RPMI8226 (cell line): ENCODE measurements at places on chromosomes 7 and 10.

- DNase-seq: no peak
Measured at GRCh38 chr10:10772411-10772810, 245.3 kb upstream of the CELF2 start.

DNA sequence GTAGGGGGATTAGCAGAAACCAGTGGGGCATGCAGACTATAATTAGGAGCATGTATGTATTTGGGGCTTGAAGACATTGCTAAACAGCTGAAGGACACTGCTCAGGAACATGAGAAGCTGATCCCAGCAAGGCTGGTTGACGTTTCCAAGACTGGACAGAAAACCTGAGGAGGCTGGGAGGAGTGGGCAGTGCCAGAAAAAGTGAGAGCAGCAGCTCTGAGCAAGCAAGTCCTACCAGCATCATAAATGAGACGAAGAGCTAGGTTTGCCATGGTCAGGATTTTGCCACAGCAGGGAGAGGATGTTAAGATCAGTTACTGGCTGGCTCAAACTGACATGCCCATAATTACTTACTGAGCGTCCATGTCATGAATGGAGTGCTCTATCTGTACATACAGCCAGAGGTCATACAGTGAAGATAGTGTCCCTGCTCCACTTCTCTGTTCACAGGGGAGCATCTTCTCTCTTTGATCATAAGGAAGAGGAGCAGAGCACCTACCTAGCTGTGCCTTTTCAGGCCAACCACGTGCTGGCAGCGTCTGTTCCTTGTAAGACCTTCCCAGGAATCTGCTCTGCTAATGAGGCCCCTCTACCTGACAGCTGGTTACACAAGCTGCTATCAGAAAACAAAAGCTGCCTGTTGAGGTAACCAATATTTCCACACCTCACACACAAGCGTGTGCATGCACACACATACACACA is 44.7 kb downstream of the PDE1C start:
- no peak for DNase-seq

DNA sequence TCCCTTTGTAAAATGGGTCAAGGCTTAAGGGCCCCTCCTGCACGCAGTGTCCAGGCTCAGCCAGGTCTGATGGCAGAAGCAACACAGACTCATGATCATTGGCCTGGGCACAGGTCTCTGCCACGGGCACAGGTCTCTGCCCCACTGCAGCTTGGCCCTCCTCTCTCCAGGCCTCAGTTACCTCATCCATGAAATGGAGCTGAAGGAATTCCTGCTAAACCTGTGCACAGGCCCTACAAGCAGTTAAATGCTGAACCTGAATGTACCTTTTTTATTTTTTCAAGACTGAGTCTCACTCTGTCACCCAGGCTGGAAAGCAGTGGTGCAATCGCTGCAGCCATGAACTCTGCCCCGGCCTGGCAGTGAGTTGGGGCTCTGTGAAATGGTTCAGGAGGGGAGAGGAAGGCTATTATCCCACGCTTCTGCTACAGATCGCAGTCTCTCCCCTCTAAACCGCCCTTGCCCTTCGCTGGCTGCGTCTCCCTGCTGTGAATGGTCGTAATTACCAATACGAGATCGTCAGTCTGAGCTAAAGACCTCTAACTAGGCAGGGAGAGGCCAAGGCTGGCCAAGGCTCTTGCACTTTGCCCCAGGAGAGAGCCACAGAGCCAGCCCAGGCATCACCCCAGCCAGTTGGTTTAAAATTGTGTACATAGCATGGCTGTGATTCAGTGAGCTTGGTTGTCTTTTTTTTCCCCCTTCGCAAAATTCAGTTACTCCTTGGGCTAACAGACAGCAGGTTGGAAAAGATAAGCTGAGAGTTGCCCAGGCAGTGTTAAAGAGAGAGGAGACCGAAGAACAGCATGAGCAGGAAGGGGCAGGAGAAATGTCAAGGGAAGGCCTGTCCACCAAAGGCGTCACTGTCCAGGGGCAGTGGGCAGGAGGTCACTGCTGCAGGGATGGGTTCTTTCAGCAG is 93.0 kb upstream of the KCTD7 start:
- DNase-seq: no peak

DNA sequence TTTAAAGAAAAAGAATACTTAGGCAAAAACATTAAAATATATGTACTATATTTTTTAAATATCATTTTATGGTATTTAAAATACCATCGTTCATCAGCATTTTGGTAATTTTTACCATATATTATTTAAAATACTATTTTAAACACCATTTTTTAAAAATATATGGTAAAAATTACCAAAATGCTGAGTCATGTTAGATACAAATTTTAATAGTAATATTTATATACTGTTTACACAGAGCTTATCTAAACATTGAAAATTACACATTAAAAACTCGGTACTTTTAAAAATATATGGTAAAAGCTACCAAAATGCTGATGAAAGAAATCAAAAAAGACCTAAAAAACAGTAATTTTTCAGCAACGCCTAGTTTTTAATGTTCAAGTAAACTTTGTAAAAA is 105.6 kb downstream of the TPK1 start:
- DNase-seq: no peak

- peak; percentile 44 for DNase-seq
Measured at GRCh38 chr10:132937861-132938260, 4.5 kb downstream of the CFAP46 start.

DNA sequence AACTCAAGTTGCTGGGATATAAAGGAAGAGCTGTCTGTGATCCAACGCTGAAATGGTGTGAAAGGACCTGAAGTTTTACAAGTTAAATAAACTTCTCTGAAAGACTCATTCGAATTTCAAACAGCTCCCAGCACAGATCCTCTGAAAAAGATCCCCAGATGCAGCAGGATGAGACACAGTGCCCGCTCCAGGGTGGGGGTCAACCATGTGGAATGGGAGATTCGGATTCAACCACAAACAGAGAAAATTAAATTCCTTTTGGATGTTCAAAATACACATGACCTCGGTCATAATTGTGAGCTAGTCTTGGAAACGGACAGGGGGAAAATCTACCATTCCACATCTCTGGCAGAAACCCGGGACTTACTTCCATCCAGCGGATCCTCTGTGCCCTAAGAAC is 119.6 kb downstream of the PRKAG2 start:
- no peak for DNase-seq

DNA sequence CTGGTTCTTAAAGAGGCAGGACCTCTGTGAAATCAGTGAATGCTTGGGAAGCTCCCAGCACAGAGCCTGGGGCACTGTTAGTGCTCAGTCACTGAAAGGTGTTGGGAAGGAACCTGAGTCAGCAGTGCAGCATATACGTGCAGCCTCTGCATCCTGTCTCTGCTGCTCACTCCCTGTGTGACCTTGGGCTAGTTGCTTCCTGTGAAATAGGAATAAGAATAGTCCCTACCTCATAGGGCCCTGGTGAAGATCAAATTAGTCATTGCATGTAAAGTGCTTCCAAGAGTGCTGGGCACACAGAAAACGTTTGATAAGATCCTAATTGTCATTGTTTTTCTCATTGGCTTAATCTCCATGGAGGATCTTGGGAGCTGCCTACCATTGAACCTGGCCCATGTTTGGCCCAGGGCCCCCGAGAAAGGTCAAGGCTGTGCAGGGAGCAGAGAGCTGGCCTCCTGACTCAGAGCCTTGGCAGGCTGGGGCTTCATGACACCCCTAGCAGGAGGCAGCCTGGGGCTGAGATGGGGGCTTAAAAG is 73.3 kb upstream of the COL13A1 start:
- peak; percentile 38 for DNase-seq

GRCh38 chr10:35993591-35994515 is 351.8 kb upstream of the FZD8 start:
- DNase-seq: no peak

DNA sequence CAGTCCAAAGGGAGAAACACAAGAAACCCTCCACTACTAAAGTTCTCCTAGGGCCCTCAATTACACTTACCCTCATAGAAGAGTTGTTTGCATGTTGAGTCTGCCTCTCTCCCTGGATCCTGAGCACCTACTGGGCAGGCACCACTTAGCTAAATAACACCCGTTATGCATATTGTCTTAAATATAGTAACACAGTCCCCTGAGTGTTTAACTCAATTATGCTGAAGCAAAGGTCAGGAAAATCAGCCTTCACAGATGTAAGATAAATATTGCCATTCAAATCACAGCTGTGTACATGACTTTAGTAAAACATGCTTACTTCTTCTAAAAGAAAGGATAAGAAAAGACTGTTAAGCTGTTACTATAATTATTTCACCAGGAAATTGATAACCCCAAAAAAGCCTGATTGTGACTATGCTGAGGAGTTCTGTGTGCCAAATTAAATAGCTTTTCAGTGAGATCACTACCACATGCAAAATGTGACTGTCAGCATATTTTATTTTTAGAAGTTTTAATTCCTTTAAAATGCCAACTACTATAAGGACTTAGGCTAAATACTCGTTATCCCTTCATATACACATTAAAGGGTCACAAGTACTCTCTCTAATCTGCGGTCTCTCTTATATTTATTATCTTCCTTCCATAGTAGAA is 733.9 kb upstream of the PHF14 start:
- DNase-seq: no peak

DNA sequence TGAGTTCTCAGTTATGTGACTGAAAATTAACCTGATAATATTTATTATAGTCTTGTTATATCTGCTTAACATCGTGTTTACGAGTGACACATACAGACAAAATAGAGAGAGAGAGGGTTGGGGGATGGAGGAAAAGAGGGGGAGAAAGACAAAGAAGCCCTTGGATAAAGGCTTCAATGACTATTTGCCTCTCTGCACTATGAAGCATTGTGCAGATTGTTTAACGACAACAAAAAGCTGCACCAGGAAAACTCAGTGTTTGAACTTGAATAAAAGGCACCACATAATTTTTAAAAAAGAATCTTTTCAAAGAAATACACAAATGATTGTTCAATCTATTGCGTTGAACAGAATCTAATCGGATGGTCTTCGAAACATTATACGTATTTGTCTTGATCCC is 27.8 kb downstream of the MAGI2 start:
- DNase-seq: no peak

- DNase-seq: no peak
Measured at GRCh38 chr7:8126601-8127167, 135.3 kb downstream of the ICA1 start.

- DNase-seq: no peak
Measured at GRCh38 chr10:95457319-95457886, 103.8 kb downstream of the SORBS1 start.

- DNase-seq: no peak
Measured at GRCh38 chr10:79021331-79021907, 47.3 kb upstream of the ZMIZ1 start.

- no peak for DNase-seq
Measured at GRCh38 chr7:137873524-137873923, 26.8 kb upstream of the DGKI start.

DNA sequence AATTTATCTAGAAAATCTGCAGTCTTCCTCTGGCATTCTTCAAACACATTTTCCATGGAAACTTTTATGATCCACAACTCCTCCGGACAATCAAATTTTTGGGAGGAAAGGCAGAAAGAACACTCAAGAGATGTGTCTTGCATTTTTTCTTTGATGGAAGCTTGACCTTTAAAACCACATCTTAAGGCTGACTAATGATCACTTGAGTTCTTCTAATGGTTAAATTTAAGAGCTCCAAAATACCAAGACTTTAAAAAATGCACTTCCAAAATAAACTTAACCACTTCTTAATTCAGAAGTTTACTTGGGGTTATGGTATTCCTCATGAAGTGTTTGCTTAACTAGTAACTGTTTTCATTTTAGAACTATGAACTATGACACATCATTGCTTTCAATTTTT is 43.3 kb downstream of the ETV1 start:
- no peak for DNase-seq

GRCh38 chr10:131792011-131792651 is 108.7 kb upstream of the PPP2R2D start:
- DNase-seq: no peak
